GM23338 (cell line): ENCODE measurements at places on chromosomes 5 and 9. TPM values are rescaled to one million over a fixed set of nuclear protein-coding genes. Genes with fewer than 3 reads are reported as not detected.

Gene SLC12A2
- polyA plus RNA-seq, result 6.1 and 8.1 TPM in 2 replicates

Gene MEIKIN
- not detected in 2 replicates for polyA plus RNA-seq

Gene SPINK4
- polyA plus RNA-seq, result not detected in 2 replicates

Gene ROR2
- 6.0 and 8.1 TPM in 2 replicates for polyA plus RNA-seq

Gene SLC6A7
- not detected in 2 replicates for polyA plus RNA-seq

Gene LTC4S
- 4.0 and 5.8 TPM in 2 replicates for polyA plus RNA-seq

Gene LRRTM2
- polyA plus RNA-seq, result 0.89 and 1.5 TPM in 2 replicates

Gene DBH
- 0.08 and 0.26 TPM in 2 replicates for polyA plus RNA-seq

Gene PCSK5
- 12.3 and 15.6 TPM in 2 replicates for polyA plus RNA-seq

Gene PPIC
- 19.9 and 21.0 TPM in 2 replicates for polyA plus RNA-seq

Gene GGTA1
- polyA plus RNA-seq, result 0.16 and 0.17 TPM in 2 replicates

Gene GRXCR2
- polyA plus RNA-seq, result not detected in 2 replicates

Gene AGTPBP1
- polyA plus RNA-seq, result 31.4 and 32.0 TPM in 2 replicates

Gene CDH6
- 0.42 and 0.60 TPM in 2 replicates for polyA plus RNA-seq

Gene CCDC69
- 2.7 and 3.0 TPM in 2 replicates for polyA plus RNA-seq

Gene VLDLR
- polyA plus RNA-seq, result 13.2 and 14.9 TPM in 2 replicates

Gene THBS4
- polyA plus RNA-seq, result 11.9 and 14.0 TPM in 2 replicates

Gene HSPB3
- polyA plus RNA-seq, result not detected in 2 replicates

Gene WNT8A
- not detected in 2 replicates for polyA plus RNA-seq

Gene ADGRD2
- 0.78 and 0.89 TPM in 2 replicates for polyA plus RNA-seq

Gene GBGT1
- polyA plus RNA-seq, result 3.7 and 4.9 TPM in 2 replicates

Gene MPDZ
- polyA plus RNA-seq, result 32.6 and 33.0 TPM in 2 replicates
